Fibroblast of skin of back (primary cell): ENCODE measurements at places on chromosomes 12 and 14.

- DNase-seq: no peak
These were observed 55.6 kb downstream of the RTN1 start for GRCh38 chr14:59814988-59815387.

GRCh38 chr14:106790189-106791036 is 1264.0 kb downstream of the TMEM121 start:
- no peak for DNase-seq

DNA sequence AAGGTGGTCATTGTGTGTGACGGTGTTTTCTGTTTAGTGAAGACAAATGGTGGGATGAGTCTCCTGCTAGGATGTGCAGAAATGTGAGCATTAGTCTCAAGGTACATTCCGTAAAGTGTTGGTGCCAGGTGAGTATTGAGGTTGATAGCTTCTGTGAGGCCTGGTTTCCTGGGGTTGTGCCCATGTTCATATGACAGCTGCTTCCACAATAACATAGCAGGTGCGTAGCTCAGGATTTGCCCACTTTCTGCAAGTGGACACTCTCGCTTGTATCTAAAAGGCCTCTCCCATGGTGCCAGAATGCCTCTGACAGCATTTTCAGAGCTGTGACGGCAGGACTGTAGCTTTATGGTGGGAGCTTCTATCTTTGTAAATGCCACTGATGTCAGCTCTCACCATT is 832.0 kb downstream of the DIO2 start:
- no peak for DNase-seq

- DNase-seq: peak; percentile 71
These were observed 1.6 kb downstream of the MMP14 start for GRCh38 chr14:22837750-22838538.

- DNase-seq: no peak
These were observed 2.4 kb upstream of the AEBP2 start for GRCh38 chr12:19436931-19437330.

DNA sequence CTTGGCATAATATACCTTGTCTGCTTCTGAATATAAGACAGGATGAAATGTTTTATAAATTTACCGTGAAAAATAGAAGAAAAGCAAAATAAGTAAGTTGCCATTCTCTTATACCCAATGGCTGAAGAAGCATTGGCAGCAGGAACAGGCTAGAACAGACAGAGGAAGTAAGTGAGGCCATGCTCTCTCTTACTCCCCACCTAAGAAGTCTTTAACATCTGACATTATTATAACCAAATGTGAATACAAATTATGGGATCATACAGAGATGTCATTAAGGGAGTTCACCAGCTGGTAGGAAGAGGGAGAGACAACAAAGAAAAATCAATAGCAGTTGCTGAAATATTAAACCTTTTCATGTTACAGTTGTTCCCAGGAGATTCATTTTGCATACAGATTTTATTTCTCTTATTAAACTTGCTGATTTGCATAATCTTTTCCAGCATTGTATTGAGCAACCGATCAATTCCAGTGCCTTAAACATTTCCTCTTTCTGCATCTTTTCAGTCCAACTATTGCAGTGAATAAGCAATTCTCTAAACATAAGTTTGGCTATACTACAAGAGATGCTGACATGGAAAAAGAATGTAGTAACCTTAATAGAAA is 270.6 kb downstream of the SLC6A15 start:
- DNase-seq: no peak

- no peak for DNase-seq
These were observed 15.4 kb downstream of the RIMBP2 start for GRCh38 chr12:130700492-130701401.

DNA sequence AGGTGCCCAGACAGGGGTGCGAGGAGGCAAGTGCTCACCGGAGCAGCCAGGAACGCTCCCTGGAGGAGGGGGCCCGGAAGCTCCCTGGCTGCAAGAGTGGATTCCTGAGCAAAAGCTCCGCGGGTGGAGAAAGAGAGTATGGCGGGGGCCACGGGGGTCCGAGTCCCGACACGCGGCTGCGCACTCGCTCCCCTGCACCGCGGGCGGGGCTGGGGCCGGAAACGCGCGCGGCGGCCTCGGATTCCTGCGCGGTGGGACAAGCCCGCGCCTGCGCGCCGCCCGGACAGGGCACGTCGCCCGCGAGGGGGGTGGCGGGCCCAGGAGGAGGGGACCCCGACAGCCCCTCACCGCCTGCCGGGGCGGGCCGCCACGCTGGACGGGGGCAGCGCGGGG is 27.8 kb upstream of the GPR132 start:
- DNase-seq: peak; percentile 67
